Activated naive CD4-positive, alpha-beta T cell treated with anti-CD3 and anti-CD28 coated beads, Interleukin-2, amount 10 ng/mL, durations not matched to agents 7 days and 5 days (primary cell): ENCODE measurements at places on chromosomes 13 and 19.
A peak's percentile ranks its signal among the peaks of the same experiment; 100 is the strongest.

- no peak for DNase-seq
These were observed 50.7 kb downstream of the UGGT2 start for GRCh38 chr13:96002322-96003131.

DNA sequence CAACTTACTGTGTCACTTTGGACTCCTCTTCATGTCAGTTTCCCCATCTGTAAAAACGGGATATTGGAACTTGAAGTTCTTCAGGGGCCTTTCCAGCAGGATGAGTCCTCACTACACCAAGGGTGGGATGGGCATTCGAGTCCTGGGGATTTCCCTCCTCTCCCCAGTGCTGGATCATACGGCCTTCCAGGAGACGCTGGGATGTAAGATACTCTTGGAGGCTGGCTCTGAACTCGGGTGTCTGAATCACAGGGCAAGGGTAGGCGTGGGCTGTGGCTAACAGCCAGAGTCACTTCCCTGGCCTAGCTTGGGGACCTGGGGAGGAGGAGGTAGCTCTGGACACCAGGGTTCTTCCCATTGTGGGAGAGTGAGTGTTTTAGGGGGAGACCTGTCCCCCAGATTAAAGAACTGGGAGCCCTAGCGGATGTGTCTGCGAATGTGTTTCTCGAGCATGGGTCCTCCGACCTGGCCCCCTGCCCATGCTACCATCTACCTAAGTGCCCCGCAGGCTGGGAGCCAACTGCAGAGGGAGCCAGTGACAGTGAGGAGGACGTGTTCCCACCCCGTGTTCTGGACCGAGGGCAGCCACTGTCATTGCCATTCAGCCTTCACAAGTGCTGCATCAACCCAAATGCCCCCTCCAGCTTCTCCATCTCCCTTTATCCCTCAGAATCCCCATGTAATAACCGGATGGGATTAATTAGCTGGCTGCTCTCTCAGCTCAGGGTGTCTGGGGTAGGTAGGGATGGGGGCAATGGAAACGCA lies 2.4 kb upstream of the CYTH2 start:
- DNase-seq, result no peak

DNA sequence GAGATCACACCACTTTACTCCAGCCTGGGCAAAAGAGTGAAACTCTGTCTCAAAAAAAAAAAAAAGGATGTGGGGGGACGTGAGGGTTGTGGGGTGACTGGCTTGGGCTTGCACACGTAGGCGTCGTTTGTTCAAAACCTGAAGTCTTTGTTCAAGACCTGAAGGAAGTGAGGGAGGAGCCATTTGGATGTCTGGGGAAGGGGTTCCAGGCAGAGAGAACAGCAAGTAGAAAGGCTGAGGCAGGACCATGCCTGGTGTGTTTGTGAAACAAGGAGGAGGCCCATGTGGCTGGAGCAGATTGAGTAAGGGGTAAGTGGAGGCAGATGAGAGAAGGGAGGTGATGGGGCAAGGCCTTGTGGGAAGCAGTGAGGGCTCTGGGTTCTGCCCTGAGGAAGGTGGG lies 27.8 kb downstream of the PIN1 start:
- DNase-seq, result peak; percentile 56

DNA sequence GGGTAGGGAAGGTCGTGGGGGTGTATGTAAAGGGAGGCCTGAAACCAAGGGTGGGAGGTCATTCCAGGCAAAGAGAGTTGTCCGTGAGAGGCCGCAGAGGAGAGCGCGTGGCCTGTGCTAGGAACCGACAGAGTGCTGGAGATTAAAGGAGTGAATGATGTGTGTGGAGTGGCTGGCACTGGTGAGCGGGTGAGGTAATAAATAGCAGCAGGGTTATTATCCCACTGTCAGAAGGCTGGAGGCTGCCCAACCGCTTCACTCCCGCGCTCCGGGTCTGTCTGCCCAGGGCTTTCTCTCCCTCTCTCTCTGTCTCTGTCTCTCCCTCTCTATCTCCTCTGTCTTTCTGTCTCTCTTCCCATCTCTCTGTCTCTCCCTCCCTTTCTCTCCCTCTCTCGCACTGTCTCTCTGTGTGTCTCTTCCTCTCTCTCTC lies 17.4 kb downstream of the ZNF579 start:
- no peak for DNase-seq

GRCh38 chr13:103033999-103034398 lies 32.2 kb downstream of the SLC10A2 start:
- DNase-seq, result no peak

- no peak for DNase-seq
These were observed 456.2 kb downstream of the PCDH20 start for GRCh38 chr13:60959427-60959826.
